ENCODE measurements at places on chromosomes 6 and 20.

- no peak for DNase-seq
These were observed 81.0 kb downstream of the TIAM2 start for GRCh38 chr6:155075930-155076695.

- no peak for DNase-seq
These were observed 61.3 kb upstream of the RNF24 start for GRCh38 chr20:4076671-4077070.

DNA sequence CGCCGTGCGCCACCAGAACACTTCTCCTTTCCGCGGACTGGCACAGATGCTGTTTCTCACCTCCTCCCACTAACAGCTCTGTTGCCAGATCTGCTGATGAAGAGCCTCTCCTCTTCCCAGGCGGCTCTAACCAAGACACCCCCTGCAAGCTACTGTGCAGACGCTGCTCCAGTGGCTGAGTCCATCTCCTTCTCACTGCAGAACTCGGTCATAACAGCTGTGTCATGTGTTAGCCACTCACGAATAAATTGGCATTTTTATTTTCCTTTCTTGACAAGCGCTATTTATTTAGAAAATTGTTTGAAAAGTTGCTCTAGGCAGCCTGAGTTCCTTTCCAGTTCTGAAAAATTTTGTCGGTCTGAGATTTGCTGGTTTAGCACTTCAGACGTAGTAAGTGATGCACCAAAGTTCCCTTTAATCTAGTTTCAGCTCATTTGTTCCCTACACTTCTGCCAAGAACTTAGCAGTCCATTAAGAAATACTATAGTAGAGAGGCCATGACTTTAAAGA, 12.8 kb upstream of the PLEKHG1 start:
- DNase-seq = no peak

GRCh38 chr20:49567421-49568277, at the start of gene PTGIS:
Gene PTGIS (minus strand): TSS chr20:49568137. CDS start chr20:49568116, 21 bp downstream.
- DNase-seq = no peak

DNA sequence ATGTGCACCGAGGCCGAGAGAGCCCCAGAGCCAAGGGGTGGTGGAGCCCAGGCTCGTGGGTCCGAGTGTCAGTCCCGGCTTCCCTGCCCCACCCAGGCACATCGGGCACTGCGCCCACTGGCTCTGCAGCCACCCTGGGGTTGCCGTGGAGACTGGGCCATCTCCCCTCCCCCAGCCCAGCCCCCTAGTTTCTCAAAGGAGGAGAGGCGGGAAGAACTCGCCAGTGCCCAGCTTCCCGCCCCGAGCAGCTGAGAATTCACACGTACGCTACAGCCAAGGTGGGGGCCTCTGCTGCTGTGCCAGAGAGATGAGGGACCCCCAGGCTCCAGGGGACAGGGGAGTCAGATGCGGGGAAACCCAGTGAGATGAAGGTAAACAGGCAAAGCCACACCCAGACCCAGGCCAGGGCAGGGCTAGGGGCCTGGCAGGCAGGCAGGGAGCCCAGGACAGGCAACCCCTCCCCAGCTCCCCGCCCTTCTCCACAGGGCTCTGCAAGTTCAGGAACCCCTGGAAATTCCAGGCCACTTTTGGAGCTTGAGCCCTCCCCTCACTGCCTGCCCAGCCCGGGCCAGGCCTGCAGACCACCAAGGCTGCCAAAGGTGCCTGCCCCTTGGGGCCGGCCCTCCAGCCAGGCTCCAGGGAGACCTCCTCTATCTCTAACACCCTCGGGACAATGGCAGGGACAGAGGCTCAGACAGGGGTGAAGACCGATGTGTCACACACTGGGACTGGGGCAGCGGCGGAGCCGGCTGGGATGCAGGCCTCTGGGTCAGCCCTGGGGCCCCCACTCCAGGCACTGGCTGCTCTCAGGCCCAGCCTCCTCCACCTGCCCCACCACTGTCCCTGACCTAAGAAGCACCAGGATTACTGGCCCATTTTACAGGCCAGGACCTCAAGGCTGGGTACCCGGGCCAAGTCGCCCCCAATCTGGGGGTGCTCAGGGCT, 6.0 kb downstream of the LAMA5 start:
- DNase-seq = no peak

GRCh38 chr6:33161354-33162331, 30.6 kb downstream of the COL11A2 start:
- peak; percentile 83 for DNase-seq

DNA sequence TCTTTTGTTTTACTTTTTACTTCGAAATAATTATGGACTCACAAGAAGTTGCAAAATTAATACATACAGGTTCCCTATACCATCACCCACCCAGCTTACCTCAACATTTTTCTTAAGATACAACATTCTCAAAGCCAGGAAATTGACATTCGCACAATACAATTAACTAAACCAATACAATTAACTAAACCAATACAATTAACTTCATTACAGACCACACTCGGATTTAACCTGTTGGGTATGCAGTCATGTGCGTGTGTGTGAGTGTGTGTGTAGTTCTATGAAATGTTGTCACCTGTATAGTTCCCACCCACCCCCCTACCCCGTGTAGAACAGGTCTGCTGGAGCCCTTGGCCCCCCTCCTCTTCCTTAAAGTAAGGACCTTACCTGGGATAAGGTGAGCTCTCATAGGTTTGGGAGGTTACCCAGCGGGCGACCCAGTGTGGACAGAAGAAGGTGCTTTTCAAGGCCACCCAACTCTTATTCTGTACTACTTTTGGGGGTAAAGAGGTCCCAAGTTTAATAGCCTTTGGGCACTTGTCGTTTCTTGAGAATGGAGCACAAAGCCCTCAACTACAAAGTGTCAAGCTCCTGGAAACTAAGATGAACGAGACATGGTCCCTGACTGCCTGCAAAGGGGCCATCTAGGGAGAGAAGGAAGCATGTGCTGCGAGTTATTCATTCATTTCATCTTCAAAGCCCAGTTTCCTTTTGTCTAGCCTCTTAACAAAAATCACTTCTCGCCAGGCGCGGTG, 544 bp upstream of the STK38 start:
- DNase-seq = no peak

DNA sequence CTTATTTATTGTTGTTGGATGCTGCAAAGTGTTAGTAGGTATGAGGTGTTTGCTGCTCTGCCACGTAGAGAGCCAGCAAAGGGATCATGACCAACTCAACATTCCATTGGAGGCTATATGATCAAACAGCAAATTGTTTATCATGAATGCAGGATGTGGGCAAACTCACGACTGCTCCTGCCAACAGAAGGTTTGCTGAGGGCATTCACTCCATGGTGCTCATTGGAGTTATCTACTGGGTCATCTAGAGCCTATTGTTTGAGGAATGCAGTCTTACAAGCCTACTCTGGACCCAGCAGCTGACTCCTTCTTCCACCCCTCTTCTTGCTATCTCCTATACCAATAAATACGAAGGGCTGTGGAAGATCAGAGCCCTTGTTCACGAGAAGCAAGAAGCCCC, 12.1 kb downstream of the MICB start:
- no peak for DNase-seq

DNA sequence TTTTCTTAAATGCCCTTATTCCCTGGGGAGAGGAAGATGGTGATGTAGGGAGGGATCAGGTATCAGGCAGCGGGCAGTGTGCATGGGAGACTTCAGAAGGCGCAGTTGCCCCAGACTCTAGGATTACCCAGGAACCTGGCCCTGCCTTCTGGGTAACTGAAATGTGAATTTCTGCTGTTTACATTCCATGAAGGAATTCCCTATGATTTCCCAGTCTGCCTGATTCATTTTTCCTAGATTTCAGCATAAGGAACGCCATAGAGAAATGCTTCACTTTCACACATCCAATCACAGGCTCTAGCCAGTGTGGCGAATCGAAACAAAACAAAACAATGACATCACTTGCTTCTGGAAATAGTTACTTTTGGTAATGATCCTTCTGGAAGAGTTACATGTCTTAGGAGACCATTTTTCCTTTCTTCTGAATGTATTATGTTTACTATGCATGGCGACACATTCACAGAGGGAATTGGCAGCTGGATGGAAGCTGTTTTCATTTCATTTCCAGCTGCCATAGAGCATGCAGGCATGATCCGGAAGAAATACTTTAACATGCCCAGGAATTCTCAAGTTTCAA, 33.3 kb downstream of the LRP11 start:
- DNase-seq = no peak

DNA sequence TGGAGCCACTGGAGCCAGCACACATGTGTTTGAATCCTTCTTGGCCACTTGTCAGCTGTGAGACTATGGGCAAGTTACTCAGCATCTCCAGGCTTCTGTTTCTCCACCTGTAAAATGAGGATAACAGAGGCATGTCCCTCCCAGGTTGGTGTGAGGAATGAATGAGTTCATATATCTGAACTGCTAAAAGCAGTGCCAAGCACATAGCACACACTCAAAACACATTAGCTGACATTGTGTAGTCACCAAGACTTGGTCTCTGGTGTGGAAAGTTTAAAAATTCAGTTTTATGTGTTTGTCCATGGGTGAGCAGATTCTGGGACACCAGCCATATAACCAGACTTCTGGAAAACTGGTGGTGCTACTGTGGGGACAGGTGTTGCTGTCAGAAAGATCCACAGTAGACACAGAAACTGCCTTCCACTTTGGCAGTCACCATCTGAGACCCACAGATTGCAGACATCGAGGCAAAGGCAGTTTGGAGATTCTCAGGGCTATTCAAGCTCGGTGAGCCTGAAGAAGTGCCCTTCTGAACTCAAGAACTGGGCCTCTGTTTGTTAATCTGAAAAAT, 115.8 kb downstream of the MRPL14 start:
- no peak for DNase-seq

DNA sequence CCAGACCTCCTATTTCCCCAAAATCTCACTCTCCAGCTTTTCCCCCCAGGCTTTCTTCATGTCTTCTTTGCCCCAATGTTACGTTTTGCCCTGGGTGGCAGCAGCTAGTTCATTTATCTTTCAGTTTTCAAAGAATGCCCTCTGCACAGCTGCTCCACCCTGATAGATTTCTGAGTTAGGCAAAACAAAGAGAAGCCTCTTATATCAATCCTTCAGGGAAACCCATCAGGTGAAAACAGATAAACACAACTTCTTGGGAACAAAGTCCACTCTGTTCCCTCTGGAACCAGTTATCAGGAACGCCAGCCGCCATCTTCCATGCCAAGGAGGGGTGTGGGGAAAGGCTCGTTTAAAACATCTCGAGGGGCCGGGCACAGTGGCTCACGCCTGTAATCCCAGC, 34.0 kb downstream of the ZBTB9 start:
- no peak for DNase-seq

- DNase-seq = no peak
These were observed 103.0 kb upstream of the FOXQ1 start for GRCh38 chr6:1208876-1209275.

- no peak for DNase-seq
These were observed 571 bp upstream of the PRPF6 start for GRCh38 chr20:63980317-63980805.

DNA sequence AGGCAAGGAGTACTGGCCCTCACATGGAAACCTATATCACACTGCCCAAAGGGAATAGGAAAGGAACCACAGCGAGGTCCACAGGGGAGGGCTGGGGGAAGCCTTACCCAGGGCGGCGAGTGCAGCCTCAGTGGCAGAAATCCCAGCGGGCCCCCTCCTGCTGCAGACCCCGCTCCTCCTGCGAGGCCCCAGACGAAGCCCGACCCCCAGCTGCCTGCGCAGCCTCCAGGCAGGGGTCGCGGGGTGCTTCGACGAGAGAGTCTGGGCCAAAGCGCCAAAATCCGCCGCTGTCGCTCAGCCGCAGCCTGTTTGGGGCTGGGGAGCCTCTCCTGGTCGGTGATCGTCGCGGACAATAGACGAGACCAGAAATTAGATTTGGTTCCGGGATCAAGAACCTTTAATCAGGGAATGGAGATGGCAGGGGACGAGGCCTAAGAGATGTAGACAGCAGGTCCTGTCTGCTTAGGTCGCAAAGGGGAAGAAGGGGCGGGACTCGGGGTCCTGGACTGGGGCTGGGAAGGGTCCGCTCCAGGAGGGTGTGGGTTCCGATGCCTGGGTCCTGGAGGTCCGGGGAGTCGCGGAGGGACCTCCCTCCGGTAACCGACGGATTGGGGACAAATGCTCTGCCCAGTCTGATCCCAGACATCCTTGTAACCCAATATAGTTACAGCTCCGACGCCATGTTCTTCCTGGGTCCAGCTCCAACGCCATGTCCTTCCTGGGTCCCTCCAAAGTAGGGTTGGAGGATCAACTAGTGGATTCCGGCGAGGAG, 36.4 kb upstream of the HLA-E start:
- no peak for DNase-seq

DNA sequence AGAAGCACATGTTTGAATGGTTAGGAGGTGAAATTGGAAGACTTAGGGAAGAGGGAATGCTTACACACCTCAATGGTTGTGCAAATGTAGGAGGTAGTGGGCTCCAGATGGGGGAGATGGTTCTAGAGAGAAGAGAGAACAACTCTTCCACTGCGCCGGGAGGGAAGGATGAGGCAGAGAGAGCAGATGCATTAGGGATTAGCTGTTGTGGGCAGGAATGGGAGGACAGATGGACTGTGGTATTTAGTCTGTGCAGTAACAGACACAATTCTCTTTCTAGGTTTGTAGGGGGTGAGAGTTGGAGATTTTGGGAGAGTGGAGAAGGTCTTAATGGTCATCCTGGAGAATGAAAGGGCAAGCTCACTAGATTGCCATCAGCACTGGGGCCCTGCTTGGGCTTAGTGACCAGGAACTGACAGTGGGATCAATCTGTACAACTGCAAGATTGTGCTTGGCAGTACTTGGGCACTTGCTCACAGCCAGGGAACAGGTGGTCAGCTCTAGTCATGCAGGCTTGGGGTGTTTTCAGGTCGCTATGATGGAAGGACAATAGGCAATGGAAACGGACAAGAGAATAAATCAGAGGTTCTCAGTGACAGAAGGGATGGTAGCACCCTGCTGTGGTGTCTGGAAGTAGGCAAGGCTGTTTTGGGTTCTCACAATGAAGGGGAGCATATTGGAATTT, 182.0 kb upstream of the MYLIP start:
- DNase-seq = no peak

- no peak for DNase-seq
These were observed 231.2 kb downstream of the ANKRD60 start for GRCh38 chr20:57996936-57997890.

DNA sequence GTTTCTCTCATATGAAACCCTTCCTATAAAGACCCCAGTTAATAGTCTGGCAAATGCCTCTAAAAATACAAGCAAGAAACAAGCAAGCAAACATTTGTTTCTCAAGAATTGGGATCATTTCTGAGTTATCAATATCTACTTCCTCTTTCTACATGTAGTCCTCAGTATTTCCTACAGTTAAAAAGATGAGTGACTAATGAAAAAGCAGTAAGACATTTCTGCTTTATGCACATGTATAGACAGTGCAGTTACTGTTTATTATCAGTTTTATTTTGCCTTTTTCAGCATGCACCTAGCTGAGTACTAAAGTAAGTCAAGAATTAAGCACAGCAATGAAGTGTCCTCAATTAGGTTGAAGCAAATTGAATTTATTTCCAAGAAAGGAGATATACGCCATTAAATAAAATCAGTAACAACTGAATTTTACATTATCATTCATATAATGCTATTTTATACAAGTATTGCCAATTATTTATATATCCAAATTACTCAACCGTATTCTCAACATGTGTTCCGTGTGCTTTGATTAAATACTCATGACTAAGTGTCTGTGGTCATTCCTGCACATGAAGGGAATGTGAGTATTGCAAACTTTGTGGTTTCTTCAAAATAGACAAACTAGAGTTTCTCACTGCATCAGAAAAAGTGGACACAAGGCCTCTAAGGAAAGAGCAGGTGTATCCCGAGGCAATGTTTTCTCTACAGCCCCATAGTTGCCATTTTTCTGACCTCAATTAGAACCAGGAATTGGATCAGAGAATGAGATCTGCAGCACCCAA, 159.3 kb upstream of the MARCKS start:
- no peak for DNase-seq

GRCh38 chr20:4073852-4074741, 58.7 kb upstream of the RNF24 start:
- no peak for DNase-seq

- DNase-seq = no peak
These were observed 1.1 kb upstream of the DCBLD1 start for GRCh38 chr6:117481278-117481925.
